Hematopoietic multipotent progenitor cell treated with erythropoietin and hydrocortisone succinate and interleukin-3 and kit ligand, for 8 days (in vitro differentiated cells): ENCODE measurements at places on chromosomes 1 and 21.

- DNase-seq: no peak
These were observed 143.9 kb downstream of the NOS1AP start for GRCh38 chr1:162213281-162213912.

DNA sequence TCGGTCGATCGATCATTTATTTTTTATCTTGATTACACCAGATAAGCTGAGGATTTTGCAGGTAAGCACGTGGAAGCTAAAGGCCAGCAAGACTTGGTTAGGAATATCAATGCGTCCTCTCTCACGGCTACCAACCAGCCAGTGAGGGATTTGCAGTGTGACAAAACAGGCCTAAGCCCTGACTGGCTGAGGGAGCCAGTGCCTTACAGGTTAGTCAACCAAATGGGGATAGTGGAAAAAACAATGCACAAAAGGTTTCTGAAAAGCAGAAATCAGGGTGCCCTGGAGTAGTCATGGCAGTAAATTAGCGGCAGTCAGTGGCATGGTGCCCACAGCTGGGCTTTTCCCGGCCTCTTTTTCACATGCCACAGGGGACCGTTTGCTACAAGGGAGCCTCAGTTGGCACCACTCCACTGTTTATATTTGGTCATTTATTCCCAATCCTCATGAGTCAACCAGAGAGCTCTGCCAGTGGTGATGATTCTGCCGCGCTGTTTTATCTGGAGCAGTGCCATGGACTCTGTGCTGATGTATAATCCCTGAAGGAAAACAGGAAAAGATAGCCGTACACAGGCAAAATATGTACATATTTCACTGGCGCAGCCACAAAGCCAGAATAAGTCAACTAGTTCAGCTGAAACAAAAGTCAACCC lies 167.6 kb downstream of the RHOU start:
- no peak for DNase-seq

DNA sequence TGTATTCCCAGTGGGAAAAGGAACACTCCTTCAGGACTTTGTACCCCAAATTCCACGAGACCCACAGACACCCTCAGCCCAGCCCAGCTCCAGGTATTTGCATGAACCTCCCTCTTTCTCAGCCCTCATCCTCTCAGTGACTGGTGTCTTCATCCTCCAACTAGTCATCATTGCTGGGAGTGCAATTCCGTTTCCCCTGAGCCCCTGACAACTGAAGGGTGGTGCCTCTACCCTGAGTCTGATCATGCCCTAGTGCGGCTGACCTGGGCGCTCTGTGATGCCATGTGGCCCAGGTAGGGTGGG lies 3.8 kb upstream of the ZNF692 start:
- no peak for DNase-seq

- DNase-seq: peak; percentile 38
These were observed 74.3 kb upstream of the PAX7 start for GRCh38 chr1:18556364-18556763.

DNA sequence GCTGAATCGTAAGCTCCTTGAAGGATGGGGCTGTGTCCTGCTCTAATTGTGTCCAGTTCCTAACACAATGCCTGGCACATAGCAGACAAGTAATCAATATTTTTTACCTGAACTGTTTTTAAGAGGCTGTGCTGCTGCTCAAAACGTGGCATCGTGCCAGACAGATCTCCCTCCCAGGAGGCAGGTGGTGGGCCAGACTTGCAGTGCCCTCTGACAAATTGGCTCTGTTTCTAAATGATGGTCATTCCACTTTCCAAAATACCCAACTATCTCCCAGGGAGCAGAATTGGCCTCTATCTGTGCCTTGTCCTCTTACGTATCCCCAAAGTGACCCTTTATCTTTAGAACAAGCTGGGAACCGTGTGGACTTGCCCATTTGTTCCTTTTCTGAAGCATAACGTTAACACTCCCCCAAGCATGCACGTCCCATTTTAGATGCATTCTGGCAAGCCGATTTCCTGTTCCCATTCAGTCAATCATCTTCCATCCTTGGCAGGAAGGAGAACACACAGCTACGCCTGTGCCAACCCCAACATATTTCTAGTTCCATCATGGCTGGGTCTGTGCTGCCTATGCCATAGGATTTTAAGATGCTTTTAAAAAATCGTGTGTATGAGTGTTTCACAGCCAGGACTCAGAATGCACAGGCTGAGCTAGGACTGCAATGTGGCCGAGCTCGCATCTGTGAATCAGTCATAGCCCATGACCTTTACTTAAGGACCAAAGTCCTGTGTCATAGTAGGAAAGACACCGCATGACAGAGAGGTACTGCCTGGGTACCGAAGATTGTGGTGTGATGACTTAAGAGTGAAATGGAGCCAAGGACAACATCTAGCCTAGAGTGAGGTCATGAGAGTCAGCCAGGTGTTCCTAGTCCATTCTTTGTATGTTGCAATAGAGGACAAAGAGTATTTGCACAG lies 408.6 kb downstream of the PRDM2 start:
- DNase-seq: no peak

GRCh38 chr21:38848187-38848609 lies 42.5 kb downstream of the ETS2 start:
- no peak for DNase-seq

- no peak for DNase-seq
These were observed 109.6 kb downstream of the PCP4 start for GRCh38 chr21:39976800-39977199.

GRCh38 chr1:29502225-29502910 lies 266.0 kb downstream of the PTPRU start:
- DNase-seq: no peak
